ENCODE measurements at places on chromosomes 3 and 15.

GRCh38 chr15:85704720-85705429, 89.8 kb downstream of the KLHL25 start:
- DNase-seq = no peak

GRCh38 chr15:84715441-84716035, 401 bp downstream of the SEC11A start:
- DNase-seq = peak; percentile 70

DNA sequence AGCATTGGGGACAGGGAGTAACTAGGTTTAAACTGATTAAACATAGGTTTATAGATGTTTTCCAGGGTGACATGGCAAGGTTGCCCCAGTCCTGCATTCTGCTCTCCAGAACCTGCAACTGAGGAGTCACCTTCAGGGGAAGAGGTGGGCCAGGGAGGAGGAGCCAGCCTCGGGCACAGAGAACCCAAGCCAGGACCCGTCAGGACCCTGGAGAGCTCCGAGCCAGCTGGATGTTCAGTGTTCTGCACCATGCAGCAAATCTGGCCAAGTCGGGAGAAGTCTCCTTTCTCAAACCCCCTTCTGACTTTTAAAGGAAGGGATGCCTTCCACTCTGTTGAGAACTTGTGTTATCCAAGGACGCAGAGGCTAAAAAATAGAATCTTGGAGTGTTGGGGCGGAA, 62.1 kb upstream of the SLC6A11 start:
- DNase-seq = peak; percentile 58

GRCh38 chr3:151120409-151120808, 34.9 kb downstream of the MED12L start:
- no peak for DNase-seq

DNA sequence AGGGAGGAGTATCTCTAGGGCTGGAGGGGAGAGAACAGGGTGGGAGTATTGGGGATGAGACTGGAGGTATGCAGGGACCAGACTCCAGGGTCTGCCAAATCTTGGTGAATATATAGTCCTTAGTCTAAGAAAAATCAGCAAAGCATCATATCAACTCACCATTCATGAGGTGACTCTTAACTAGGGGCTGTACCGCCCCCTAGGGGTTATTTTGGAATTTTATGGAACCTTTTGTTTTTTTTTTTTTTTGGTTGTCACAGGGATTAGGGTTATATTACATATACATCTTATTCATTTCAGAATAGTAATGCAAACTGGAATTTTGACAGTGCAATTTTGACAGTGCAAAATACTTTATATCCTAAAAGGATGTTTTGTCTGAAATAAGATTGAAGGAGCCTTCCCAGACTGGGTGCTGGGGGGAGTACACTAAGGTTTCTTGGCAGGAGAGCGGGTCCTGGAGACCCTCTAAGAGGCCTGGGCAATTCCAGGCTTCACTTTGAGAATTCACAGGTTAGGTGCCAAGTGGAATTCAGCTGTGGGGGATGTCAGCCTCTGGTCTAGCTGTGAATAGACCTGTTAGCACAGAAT, 7.5 kb downstream of the CMTM7 start:
- no peak for DNase-seq

- DNase-seq = no peak
Measured at GRCh38 chr15:55766676-55767075, 23.7 kb upstream of the PRTG start.

DNA sequence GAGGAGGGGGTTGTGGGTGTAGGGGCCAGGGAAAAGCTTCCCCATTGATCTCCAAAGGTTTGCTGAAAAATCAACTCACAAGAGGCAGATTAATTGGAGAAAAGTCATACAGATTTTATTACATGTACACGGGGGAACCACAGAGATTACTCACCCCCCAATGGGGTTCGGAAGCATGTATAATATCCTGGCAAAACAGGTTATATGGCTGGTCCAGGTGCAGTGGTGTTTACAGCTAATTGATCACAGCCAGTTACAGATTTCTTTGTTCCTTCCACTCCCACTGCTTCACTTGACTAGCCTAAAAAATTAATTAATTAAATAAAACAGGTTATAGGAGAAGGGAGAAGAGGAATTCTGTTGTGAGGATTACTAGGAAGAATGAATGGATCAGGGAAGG, 22.4 kb downstream of the PRKCI start:
- no peak for DNase-seq

- peak; percentile 60 for DNase-seq
Measured at GRCh38 chr15:70892002-70892911, at the start of the genes LRRC49 and THAP10. TSS of gene LRRC49 (plus strand) at chr15:70892826. CDS start at chr15:70892895, 69 bp downstream. TSS of gene THAP10 (minus strand) at chr15:70892433. CDS start at chr15:70892272, 161 bp downstream.

- DNase-seq = peak; percentile 88
Measured at GRCh38 chr15:90885432-90886290, 1.4 kb downstream of the FES start.

DNA sequence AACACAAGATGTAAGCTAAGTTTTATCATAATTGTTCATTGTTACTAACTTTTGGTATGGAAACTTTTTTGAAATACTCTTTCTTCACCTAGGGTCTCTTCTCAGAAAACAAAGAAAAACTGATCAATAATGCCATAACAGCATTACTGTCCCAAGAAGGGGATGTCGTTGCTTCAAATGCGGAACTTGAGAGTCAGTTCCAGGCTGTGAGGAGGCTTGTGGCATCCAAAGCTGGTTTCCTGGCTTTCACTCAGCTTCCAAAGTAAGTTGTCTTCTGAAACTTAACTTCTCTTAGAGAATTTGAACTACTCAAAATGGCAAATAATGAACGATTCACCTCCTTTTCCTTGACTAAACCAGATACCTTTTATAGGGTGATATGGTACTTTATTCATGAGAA, 39.3 kb downstream of the DNAJC13 start:
- DNase-seq = no peak

GRCh38 chr3:106715286-106715685, 662.0 kb upstream of the CCDC54 start:
- DNase-seq = no peak

DNA sequence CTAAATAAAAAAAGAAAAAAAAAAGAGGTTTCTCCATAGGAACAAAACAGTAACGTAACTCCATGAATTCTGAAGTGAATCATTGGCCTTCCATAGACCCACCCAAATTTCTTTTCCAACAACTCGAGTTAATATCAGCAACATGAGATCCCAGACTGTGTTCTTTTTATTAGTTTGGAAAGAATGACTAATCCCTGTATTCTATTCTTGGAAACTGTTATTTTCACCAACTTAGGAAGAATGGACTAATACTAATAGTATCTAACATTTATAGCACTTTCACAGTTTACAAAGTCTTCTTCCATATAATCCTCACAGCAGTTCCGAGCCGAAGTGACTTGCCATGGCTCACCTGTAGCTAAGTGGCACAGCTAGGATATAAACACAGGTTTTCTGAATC, 72.7 kb upstream of the SLC4A7 start:
- DNase-seq = no peak

DNA sequence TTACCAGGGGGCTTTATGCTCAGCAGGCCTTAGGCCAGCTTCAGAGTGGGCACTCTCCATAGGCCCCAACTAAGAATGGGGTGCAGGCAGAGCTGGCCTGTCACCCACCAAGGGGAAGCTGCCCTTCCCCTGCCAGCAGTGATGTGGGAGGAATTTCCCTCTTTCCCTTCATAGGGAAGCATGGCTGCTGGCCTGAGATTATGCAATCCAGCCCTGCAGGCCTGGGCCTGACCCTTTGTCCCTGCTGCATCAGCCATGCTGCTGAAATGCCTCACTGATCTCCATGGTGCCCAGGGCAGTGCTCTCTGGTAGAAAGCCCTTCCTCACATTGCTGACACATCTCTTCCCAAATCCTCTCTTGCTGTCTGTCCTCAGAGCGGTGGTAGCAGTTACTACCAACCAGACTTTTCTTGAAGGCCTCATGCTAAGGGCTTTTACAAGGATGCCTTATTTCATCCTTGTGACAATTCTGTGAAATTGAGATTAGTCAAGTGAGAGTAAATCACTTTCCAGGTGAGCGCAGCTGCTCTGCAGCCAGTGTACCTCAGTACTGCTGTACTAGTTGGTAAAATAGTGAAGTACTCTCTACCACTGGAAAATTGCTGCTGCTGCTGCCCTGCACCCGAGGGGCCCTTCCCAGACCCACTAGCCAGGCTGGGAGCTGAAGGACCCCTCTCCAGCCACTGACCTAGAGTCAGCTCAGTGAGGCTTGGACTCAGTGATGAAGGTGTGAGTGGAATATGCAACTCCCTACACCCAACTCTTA, 33.8 kb downstream of the MRAS start:
- DNase-seq = no peak

- peak; percentile 55 for DNase-seq
Measured at GRCh38 chr3:141401573-141402475, 33.5 kb downstream of the ZBTB38 start.

- DNase-seq = no peak
Measured at GRCh38 chr3:148591525-148591924, 106.2 kb upstream of the AGTR1 start.

GRCh38 chr3:182671942-182672341, 121.4 kb upstream of the ATP11B start:
- no peak for DNase-seq

- DNase-seq = no peak
Measured at GRCh38 chr15:91465696-91466095, 365.6 kb downstream of the SV2B start.

DNA sequence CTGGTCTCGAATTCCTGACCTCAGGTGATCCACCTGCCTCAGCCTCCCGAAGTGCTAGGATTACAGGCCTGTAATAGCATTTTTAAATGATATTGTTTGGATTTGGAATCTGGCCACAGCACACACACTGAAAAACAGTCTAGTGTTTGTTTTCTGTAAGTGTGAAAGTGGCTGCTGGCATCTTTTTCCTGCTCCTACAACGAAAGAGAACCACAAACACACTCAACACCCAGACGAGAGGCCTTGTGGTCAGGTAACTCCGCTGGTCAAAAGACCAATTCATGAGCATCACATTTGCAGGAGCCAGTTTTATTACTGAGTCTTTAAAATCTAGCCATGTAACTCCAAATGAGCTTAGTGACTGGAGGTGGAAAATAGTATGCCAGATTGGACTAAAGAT, 50.2 kb downstream of the IMPG2 start:
- no peak for DNase-seq

- DNase-seq = no peak
Measured at GRCh38 chr3:131474115-131474514, 28.7 kb downstream of the MRPL3 start.

GRCh38 chr3:150062492-150062891, 91.8 kb upstream of the PFN2 start:
- no peak for DNase-seq

- DNase-seq = no peak
Measured at GRCh38 chr3:171878461-171879225, 35.5 kb downstream of the TMEM212 start.

- no peak for DNase-seq
Measured at GRCh38 chr15:38720893-38721567, 156.4 kb upstream of the RASGRP1 start.

- DNase-seq = no peak
Measured at GRCh38 chr3:113834983-113835382, 3.6 kb upstream of the GRAMD1C start.

DNA sequence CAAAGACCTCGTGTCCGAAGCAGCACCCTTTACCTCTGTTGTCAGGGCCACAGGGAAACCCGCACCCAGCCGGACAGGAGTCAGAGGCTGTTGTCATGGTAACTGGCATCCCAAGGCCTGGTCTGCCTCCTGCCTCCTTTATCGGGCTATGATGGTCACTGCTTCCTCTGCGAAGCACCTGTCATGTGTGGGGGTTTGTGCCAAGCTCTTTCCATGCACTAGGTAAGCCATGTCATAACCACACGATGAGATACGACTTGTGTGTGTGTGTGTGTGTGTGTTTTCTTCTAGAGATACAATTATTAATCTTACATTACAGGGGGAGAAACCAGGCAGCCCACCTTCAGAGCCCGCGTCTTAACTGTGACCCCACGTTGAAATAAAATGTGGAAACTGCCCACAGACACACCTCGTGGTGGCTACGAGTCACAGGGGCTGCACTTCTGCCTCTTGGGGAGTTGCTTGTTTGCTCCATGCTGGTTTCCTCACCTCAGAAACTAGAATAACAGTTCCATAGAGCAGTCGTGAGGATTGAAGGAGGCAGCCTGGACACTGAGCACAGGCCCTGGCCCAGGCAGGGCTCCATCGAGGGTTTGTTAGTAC, 18.0 kb downstream of the ZDHHC19 start:
- no peak for DNase-seq

- DNase-seq = no peak
Measured at GRCh38 chr3:46734773-46735172, 17.1 kb upstream of the PRSS50 start.

DNA sequence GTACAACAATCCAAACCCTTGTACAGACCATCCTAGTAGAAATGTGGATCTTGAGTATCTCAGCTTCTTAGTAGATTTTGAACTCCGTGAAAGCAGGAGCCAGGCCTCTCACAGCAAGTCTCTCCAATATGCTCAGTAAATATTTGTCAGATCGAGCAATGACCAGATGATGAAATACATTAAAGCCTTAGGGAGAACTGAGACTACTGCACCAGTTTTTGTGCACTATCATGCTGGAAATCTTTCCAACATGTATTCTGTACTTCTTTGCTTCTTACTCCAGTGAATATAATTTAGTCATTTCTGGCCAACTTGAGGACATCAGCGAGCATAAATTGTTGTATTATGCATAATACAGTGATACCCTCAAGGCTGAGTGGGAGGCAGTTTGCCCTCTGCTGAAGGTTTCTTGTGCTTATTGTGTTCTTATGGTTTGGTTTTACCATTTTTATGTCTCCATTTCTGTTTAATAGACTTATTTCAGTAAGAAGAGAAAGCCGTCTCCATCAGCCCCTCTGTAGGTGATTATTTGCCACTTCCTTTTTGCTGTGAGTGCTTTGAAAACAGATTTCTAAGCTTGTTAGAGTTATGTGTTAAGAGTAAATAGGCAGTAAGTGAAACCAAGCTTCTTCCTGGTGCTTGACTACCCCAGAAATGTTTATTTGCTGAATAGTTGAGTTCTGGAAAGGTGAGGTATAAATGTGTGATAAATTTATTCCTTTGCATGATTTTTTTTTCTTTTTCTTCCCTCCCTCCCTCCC, 147.1 kb downstream of the PGPEP1L start:
- DNase-seq = no peak

DNA sequence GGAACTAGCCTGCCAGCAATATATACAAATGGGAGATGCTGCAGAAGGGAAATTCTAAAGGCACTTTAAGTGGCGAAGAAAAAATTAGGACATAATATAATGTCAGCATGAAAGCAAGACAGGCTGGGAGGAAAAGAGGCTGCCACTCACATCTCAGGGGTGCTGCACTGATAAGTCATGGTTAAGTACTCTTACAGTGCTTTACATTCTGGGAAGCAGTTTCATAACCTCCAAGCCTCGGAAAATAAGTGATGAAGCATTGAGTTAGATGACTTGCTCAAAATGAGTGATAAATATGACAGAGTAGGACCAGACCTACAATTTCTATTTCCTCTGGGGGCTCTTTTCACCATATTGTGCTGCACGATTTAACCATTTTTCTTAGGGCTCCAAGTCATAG, 109.0 kb downstream of the HERC1 start:
- DNase-seq = no peak

GRCh38 chr3:48885753-48886152, 12.9 kb downstream of the SLC25A20 start:
- no peak for DNase-seq

DNA sequence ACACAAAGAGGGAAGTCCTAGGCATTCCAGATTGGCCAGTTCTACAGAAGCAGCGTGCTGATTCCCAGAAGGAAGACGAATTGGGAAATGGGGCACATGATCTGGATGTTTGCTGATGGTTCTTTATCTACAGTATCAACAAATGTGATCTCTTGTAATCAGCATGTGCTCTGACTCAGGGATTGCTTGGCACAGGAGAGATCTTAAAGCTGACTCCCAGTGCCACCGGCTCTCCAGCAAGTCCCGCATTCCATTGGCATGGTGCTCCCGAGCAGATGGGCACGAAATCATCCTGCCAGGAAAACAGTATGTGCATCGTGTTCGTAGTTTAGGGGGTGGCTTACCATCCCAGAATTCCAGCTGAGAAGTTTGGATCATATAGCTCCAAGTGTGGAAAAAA, 259.9 kb upstream of the NR2F2 start:
- DNase-seq = no peak
